ENCODE measurements at places on chromosomes 1 and 21.

DNA sequence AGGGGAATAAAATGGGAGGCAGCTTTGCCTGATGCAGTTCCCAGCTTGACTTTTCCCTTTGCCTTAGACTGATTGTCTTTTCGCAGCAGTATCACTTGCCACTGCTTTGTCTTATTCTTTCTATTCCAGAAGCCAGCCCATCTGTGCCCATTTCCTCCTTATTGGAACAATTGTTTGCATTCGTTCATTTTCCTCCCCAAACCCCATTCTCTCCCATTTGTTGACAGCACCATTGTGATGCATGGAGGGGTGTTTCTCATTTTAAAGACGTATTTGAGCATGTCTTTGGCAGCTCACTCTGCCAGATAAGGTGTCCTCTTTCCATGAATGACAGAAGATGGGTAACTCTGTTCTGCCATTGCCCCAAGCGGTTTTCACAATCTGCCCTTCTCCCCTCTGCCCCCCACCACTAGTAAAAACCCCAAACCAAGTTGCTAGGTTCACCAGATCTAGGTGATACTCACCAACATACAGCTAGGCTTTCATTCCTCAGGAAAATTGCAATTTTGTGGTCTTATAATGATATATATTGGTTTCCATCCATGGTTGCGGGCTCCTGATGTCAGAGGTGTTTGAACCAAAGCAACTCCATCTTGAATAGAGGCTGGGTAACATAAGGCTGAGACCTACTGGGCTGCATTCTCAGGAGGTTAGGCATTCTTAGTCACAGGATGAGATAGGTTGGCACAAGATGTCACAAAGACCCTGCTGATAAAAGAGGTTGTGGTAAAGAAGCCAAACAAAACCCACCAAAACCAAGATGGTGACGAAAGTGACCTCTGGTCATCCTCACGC lies 30.8 kb downstream of the SERBP1 start:
- no peak for DNase-seq

DNA sequence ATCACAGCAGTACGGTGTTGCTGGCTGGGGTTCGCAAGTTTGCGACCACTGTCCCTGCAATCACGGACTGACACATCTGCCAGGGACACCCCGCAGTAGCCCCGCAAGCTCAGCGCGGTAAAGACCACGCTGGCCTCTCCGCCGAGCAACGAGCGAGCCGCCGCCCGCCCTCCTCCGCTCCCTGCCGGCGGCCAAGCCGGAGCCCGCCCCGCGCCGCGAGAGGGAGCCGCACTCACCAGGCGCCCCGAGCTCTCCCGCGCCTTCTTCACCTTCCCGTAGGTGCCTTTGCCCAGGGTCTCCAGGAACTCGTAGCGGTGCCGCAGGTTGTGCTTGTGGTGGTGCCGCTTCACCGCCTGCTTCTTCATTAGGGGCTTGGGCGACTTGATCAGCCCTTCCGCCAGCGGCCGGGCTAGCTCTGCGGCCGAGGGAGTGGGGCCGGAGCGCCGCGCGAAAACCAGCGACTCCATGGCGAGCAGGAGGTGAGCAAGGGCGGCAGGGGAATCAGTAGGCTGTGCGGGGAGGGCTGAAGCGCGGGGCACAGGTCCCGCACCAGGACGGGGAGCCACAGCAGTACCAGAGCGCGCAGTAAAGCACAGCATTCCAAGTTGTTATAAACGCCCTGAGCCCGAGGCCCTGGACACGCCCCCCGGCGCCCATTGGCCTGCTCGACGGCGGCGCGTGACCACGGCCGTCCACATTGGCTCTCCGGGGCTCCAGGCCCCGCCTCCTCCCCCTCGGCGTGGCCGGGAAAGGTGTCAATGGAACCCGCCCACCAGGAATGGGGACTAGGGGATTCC lies at the start of gene NUAK2:
Gene NUAK2 (minus strand): TSS at position 584 of the 797 bp plus-strand sequence. CDS start 117 bp downstream, at position 467.
- peak; percentile 99 for DNase-seq

GRCh38 chr1:198664068-198664788 lies 25.4 kb downstream of the PTPRC start:
- no peak for DNase-seq

DNA sequence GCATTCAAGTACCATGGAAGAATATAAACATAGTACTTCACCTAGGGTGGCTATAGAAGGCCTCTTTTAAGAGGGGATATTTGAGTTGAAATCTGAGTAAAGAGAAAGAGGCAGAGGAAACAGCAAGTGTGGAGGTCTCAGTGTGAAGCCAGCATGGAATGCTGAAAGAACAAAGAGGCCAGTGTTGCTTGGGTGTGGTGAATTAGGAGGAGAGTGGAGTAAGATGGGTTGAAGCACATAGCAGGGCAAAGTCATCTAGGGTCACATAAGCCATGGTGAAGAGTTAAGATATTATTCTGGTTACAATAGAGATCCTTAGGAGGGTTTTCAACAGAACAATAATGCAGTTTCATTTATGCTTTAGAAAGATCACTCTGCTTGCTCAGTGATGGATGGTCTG lies 37.5 kb downstream of the C1orf141 start:
- no peak for DNase-seq
